ENCODE measurements at places on chromosomes 5 and 9.

GRCh38 chr5:129459777-129460671 is at the start of gene ADAMTS19:
TSS of gene ADAMTS19 (plus strand) at chr5:129460298. CDS start at chr5:129460392, 94 bp downstream.
- peak; percentile 66 for DNase-seq

GRCh38 chr9:85536076-85536475 is 205.7 kb downstream of the AGTPBP1 start:
- no peak for DNase-seq

- no peak for DNase-seq
These were observed 2.3 kb upstream of the FBXW11 start for GRCh38 chr5:172008689-172009141.

DNA sequence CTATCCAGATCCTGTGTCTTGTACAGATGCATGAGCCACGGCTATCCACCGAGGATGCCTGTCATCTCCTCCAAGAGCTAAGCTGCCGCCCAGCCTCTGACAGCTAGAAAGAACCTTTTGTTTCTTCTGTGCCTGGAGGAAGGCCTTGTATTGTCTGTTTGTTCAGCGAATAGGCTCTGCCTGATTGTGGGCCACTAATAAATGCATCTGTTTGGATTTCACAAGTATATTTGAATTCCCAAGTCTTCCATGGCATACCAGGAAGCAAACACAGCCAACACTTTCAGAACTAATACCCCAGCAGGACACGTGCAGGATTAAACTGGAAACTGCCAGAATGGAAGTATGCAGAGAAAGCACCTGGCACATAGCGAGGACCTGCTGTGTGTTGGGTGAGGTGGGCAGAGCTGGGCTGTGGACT is 92.7 kb upstream of the NEURL1B start:
- DNase-seq = no peak

DNA sequence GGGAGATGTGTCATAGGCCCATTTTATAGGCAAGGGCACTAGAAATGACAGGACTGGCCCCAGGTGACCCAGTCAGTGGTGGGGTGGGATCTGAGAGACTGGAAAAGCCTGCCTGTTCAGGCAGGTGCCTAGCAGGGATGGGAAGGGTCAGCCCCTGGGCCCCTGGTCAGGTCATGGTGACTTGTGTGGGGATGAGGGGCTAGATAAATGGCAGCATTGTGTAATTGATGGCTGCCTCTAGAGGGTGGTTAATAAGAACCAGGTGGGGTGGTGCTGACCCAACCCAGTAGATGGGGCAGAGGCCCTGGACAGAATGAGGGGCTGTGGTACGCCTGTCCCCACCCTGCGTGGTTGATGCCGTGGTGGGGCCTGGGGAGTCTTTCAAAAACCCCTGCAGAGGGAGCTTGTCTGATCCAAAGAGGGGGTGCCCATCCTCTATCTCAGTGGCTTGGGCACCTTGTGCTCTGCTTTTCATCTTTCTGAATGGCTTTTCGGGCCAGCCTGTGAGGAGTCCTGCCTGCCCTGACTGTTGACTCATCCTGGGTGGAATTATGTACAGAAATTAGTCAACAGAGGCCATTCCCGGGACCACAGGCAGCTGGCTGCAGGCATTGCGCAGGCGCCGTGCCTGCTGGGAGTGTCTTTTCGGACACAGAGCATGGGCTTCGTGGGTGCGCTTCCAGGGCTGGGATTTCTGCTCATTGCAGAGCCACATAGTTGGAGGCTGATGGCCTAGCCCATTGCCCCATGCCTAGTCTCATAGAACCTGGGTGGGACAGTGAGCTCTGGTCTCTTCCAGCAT is 93.6 kb upstream of the PITX1 start:
- peak; percentile 36 for DNase-seq

DNA sequence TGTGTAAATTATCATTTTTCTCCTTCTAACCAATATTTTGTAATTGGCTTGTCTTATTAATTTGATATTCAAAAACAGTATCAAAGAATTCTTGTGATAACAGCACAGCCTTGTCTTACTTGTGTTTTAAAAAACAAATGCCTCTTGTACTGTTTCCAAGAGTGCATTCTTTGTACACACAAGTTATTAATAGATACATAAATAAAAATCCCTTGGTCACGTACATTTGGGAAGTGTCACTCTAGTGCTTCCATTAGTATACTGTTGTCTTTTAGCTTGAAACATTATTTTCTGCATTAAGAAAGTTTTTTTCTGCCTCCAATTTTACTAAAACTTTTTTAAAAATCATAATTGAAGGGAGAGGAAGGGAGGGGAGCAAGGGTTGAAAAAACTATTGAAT is 133.2 kb downstream of the PIP5K1B start:
- DNase-seq = no peak

DNA sequence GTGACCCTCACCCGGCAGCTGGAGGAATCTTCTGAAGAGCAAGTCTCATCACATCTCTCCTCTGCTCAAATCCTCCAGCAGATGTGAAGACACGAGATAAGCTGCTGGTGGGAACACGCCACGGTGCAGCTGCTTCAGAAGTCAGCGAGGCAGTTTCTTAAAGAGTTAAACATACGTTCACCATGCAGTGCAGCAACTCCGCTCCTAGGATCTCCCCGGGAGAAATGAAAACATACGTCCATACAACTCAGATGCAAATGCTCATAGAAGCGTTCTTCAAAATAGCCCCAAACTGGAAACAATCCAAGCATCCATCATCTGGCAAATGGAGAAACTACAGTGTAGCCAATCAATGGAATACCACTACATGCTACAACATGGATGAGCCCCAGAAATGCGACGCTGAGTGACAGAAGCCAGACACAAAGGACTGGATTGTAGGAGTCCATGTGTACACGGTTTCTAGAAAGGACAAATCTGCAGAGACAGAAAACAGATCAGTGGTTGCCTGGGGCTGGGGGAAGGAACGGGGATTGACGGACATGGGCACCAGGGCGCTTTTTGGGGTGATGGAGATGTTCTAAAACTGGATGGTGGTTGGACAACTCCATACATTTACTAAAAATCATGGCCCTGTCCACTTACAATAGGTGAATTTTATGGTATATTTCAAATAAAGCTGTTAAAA is 150.6 kb downstream of the COL23A1 start:
- DNase-seq = no peak

DNA sequence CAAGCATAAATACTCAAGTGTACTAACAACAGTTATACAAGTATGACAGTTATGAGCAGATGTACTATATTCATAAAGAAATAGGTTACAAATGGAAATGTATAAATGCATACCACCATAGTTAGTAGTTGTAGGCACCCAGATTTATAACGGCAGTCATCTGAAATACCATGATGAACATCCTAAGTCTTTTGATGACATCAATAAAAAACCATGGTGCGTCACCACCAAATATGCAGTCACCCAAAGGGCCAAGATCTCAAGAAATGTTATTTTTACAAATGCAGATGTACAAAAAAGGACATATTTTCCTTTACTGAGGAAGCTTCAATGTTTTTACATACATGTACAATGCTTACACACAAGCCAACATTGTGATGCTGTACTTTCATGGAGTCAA is 70.8 kb upstream of the XPA start:
- DNase-seq = no peak

- no peak for DNase-seq
These were observed 26.9 kb downstream of the ROR2 start for GRCh38 chr9:91923145-91923544.

- no peak for DNase-seq
These were observed 267.3 kb downstream of the CD180 start for GRCh38 chr5:66929281-66929680.

DNA sequence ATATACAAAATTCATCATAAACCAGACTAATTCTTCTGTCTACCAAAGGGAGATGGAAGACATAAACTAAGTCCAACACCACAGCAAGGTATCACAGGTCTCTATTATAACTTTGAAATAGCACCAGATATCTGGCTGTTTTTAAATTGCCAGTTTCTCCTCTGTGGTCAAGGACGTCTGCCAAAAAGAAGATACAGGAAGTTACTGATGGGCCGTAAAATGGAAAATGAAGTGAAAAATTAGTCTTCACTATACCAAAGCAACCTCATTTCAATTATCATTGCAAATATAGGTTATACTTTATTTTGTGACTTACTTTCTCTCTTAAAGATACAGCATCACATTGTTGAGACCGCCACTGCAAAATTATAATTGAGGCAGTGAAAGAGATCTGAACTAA is 225.5 kb downstream of the NDUFS4 start:
- DNase-seq = no peak

- DNase-seq = no peak
These were observed 558.5 kb upstream of the ARRDC3 start for GRCh38 chr5:91941588-91941987.

DNA sequence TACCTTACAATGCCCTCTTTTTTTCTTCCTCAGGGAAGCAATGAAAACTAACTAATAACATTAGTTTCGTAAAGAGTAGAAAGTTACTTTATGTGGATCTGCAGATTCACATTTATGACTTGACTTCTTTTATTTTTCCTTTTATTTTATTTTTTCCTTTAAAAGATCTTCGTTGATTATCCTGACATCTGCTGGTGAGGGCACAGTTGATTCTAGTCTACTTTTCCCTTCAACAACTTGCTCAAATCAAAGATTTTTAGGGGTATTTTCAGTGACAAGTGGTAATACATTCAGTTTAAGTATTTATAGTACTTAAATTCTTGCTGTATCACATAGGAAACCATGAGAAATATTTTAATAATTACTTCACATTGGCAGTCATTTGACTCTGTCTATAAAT is 4.9 kb downstream of the EDIL3 start:
- no peak for DNase-seq
